ENCODE measurements at places on chromosomes 1 and 21.

- no peak for DNase-seq
These were observed 3.3 kb downstream of the MAN1A2 start for GRCh38 chr1:117370509-117370908.

DNA sequence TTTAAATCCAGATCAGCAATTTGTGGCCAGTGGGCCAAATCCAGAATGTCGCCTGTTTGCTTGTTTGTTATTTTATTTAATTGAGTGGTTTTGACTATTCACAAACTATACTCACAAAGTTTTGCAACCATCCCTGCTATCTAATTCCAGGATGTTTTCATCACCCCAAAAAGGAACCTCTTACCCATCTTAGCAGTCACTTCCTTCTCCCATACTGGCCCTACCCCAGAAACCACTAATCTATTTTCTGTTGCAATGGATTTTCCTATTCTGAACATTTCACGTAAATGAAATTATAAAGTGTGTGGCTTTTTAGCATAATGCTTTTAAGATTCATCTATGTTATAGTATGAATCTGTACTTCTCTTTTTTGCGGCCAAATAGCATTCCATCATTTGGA lies 41.3 kb downstream of the WDTC1 start:
- no peak for DNase-seq

GRCh38 chr1:228668553-228669241 lies 66.6 kb upstream of the RHOU start:
- no peak for DNase-seq

DNA sequence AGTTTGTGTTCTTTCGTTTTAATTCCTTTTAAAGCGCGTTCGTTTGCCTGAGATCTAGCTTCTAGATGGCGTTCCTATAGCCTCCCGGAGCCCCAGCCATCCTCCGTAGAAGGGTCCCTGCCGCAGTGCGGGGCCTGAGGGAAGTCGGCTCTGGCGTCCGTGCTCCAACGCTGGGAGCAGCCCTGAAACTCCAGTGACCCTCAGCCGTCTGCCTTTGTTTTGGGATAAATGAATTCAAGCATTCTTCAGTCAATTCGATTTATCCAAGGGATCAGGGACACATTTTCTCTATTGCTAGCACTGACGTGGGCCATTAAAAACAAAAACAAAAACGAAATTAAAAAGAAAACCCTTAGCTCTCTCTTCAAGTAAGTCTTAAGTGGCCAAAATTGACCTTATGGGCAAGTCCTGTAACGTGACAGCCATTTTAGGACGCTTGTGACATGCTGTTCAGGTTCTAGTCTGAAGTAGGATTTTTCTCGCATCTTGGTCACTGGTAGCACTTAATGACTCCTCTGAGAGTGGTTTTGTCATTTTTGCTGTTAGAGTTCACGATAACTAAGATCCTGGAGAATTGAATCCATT lies 742 bp upstream of the HSPA13 start:
- DNase-seq: no peak

DNA sequence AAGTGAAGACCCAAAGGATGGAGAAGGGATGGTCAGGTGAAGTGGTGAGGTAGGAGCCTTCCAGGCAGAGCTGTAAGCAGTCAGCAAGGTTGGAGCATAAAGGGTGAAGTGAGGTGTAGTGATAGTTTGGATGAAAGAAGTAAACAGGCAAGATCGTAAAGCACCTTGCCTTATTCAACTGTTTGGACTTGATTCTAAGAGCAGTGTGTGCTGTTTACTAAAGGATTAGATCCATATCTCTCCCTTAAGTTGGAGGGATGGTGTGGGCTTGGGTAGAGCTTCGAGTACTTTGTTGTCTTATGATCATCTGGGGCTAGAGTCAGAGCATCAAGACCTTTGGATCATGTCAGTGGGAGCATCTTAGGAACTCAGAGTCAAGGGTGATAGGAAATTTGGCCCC lies 39.8 kb upstream of the CD34 start:
- no peak for DNase-seq

DNA sequence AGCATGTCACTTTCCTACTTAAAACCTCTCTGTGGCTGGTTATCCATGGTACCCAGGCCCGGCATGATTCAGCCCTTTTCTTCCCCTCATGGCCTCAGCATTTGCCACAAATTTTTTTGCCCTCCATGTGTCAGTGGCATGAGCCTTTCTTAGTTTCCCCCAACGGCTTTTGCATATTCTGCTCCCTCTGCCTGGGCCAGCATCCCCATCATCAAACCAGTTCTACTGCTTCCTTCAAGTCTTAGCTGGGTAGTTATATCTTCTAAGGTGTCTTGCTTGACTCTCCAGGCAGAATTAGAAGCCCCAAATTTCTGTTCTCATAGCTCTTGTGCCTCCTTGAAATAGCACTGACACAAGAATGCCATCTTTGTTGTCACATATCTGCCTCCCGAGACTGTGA lies 127.9 kb downstream of the ELAVL4 start:
- no peak for DNase-seq

- DNase-seq: no peak
These were observed 64.4 kb upstream of the TLR5 start for GRCh38 chr1:223207293-223208066.

GRCh38 chr1:244545511-244545910 lies 84.4 kb downstream of the CATSPERE start:
- peak; percentile 44 for DNase-seq

DNA sequence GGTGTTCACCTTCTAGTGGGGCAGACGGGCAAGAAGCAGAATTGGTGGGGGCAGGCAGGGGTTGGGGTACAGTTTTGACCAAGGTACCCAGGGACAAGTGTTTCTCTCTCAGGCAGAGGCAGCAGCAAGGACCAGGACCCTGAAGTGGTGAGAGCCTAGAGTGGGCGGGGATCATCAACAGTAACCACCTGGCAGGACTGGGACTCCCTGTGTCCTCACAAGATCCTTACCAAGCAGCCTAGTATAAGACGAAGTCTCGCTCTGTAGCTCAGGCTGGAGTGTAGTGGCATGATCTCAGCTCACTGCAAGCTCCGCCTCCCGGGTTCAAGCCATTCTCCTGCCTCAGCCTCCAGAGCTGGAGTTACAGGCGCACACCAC lies 3.2 kb upstream of the NADK start:
- no peak for DNase-seq

GRCh38 chr1:55579332-55580001 lies 364.3 kb upstream of the USP24 start:
- DNase-seq: no peak

DNA sequence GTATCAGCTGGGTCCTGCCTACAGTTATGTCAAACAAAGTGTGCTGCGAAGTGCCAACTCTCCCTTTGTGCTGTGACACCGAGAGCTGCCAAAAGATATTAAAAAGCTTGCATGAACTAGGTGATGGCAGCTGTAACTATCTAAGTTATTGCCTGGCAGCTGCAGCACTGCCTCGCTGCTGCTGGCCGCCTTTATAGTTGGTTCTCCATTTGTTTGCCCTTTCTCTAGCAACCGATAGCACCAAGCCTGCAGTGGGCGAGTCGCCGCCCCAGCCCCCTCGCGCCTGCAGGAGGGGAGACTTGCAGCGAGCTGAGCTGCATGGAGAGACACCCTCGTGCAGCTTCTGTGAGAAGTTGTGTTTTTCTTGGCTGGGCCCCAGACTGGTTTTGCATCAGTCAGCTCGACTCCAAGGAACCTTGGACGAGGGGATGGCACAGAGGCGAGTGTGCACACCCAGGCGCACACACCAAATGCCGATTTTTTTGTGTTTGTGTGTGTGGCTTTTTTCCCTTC lies 330.6 kb downstream of the RPS6KC1 start:
- no peak for DNase-seq

GRCh38 chr1:185433667-185434066 lies 116.6 kb upstream of the IVNS1ABP start:
- DNase-seq: no peak

DNA sequence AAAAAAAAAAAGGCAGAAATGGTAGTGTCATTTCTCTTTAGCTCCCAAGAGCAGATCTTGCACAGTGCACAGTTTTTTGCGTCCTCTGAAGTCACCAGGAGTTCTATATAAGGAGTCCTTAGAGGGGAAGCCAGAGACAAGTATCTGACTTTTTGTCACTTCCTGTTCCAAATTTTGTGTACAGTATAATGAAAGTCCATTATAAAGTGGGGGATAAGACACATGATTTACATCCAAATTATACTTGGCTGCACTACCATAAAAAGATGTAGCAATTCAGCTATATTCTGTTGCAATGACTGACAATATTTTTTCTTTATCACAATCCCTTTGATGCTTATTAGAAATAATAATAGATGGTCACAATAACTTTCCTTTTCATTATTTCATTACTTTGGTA lies 1276.9 kb upstream of the ADGRL2 start:
- DNase-seq: no peak

DNA sequence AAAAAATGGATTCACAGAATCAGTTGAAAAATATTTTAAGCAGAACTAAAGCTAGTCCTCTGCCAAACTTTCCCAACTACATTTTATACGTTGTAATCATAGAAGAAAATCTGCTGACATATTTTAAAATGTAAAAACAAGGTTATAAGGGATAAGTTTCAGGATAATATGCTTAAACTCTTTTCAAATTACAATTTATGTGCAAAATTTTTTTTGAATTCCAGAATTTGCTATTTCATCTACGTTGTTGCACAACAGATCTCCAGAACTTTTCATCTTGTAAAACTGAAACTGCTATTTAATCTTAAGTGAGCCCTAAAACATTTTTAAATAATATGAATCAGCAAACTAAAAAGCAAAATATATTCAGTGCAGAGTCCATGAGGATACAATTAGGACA lies 5.9 kb downstream of the EDEM3 start:
- DNase-seq: no peak

DNA sequence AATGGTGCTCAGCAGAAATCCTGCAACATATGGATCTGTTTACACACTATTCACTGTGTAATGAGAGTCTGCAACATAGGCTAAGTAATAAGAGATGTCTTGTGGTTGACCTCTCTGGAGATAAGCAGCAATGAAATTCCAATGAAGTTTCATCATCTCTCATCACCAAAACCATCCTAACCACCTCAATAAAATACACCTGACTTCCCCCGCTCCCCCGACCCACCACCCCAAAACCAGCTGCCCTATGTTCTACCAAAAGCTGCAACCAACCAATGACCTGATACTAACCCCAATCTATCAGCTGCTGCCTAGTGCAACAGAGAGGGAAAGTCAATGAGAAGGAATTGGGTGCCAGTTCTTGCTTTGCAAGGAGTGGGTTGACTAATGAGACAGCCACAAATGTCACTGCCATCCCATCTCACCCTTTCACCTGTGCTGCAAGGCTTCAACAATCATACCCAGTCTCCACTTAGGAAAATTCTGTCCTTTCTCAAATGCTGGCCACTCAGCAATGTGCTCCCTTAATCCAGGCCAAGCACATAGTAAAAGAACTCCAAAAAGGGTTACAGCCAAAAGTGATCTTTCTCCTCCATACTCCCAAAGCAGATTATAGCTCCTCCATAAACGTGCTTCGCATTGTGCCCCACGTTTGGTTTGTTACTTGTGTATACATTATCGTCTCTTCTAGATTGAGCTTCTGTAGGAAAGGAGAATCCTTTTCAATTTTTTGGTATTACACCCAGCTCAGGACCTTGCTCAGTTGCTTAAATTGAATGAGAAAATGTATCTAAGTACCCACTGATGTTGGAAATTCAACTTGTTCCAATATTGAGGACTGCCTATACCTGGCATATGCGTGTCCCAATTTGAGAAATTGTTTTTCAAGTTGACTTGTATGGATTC lies 29.0 kb downstream of the MRPL39 start:
- no peak for DNase-seq

GRCh38 chr1:41582004-41582325 lies 97.5 kb upstream of the EDN2 start:
- no peak for DNase-seq

- DNase-seq: no peak
These were observed 16.6 kb upstream of the ZRANB2 start for GRCh38 chr1:71097428-71097827.

GRCh38 chr1:42146626-42147320 lies 6.4 kb upstream of the GUCA2B start:
- peak; percentile 90 for DNase-seq

DNA sequence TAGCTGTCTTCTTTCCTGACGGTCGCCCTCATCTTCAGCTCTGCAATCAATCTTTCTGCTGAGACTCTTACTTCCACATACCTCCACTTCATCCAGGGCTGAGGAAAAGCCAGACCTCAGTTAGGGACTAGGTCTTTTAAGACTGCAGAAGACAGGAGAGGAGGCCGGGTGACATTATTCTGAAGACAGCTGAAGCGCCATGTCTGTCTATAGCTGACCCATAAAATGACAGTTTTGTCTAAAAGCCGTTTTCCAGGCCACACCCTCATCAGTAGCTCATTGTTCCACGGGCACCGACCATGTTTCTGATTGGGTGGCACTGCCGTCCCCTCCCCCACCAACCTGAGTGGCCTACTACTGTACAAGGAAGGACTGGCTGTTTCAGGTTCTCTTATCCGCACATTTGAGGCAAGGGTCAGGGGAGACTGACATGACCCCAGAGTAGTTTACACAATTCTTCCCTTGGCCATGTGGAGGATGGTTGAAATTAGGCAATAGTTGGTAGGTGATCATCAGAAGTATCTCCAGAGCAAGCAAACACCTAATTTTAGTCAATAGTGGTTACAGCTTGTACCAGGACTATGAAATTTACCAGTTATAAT lies at the start of gene ADCY10:
Gene ADCY10 (minus strand): TSS at position 240 of the 602 bp plus-strand sequence. CDS start 8,994 bp downstream, outside the sequence.
- DNase-seq: no peak

- DNase-seq: peak; percentile 67
These were observed 3.6 kb upstream of the ZMYM4 start for GRCh38 chr1:35264871-35265270.

- no peak for DNase-seq
These were observed 390.4 kb upstream of the ADGRL2 start for GRCh38 chr1:81410351-81410750.

- peak; percentile 84 for DNase-seq
These were observed 35.2 kb downstream of the URB2 start for GRCh38 chr1:229661022-229661877.

DNA sequence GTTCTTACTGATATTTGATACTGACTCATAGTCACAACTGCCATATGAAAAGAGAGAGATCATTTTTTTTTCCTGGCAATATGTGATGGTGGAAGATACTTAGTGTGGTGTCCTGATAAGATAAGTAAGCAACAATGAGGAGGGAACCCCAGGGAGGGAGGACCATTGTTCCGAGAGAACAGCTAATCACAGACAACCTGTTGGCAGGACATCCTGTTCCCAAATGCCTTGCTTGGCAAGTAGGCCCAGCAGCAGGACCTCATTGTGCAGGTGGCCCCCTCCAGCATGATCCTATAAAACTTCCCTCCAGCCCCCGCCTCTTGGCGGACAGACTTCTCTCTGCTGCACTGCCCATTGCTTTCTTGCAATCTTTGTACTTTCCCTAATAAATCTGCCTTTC lies 329.4 kb upstream of the CHRM3 start:
- DNase-seq: no peak

- no peak for DNase-seq
These were observed 61.3 kb downstream of the OVGP1 start for GRCh38 chr1:111366256-111366655.

GRCh38 chr1:180974236-180974635 lies 48.4 kb downstream of the STX6 start:
- peak; percentile 2 for DNase-seq

DNA sequence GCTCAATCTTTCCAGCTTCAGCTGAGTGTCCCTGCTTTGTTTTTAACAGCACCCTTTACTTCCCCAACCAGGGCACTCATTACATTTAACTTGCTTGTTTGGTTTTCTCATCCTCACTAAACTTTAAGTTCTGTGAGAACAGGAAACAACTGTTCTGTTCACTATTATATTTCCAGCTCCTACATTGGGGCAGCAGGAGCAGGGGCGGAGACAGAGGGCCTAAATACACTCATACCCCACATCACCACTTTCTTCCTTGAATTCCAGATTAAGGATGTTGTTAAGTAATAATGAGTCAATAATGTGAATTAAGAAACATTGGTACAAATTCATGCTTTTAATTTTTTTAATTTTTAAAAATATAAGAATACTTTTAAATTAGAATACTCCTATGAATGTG lies 6.0 kb downstream of the DRAM2 start:
- DNase-seq: no peak
